Vagina (tissue), 2 donors: ENCODE measurements at places on chromosomes 4 and X.

DNA sequence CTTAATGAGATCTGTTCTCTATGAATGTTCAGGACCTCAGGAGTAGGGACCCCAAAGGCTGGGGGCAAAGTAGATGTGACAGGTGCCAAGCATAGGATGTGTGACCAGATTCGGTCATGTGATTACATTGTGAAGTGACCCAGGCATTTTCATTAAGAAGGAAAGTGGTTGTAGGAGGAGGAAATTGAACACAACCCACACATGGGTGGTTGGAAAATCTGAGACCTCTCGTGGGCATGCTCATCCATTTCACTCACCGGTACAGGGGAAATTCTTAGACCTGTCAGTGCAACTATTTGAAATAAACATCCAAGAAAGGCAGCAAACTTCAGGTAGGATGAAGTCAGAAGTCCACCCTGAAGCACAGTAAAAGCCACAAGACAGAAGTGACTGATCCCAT is 43.5 kb upstream of the CD99 start:
- DNase-seq: no peak

DNA sequence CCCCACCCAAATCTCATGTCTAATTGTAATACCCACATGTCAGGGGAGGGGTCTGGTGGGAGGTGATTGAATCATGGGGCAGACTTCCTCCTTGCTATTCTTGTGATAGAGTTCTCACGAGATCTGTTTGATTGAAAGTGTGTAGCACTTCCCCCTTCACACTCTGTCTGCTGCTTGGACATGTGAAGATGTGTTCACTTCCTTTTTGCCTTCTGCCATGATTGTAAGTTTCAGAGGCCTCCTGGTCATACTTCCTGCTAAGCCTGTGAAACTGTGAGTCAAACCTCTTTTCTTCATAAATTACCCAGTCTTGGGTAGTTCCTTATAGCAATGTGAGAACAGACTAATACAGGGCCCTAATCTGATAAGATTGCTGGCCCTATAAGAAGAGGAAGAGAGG is 1514.8 kb downstream of the RPA4 start:
- no peak for DNase-seq

- no peak for DNase-seq
Measured at GRCh38 chr4:52982946-52983340, 120.8 kb downstream of the RASL11B start.

GRCh38 chr4:1523907-1524636 is 117.8 kb upstream of the NKX1-1 start:
- no peak for DNase-seq

- no peak for DNase-seq
Measured at GRCh38 chr4:185640811-185641675, 105.7 kb upstream of the PDLIM3 start.

- DNase-seq: no peak
Measured at GRCh38 chrX:22268706-22269105, 4.0 kb upstream of the CBLL2 start.

- no peak for DNase-seq
Measured at GRCh38 chr4:176436293-176436973, 116.7 kb downstream of the SPCS3 start.

GRCh38 chrX:48703642-48704481 is 7.3 kb downstream of the SUV39H1 start:
- DNase-seq: no peak

- DNase-seq: no peak
Measured at GRCh38 chr4:95157596-95157995, 391.2 kb downstream of the UNC5C start.

DNA sequence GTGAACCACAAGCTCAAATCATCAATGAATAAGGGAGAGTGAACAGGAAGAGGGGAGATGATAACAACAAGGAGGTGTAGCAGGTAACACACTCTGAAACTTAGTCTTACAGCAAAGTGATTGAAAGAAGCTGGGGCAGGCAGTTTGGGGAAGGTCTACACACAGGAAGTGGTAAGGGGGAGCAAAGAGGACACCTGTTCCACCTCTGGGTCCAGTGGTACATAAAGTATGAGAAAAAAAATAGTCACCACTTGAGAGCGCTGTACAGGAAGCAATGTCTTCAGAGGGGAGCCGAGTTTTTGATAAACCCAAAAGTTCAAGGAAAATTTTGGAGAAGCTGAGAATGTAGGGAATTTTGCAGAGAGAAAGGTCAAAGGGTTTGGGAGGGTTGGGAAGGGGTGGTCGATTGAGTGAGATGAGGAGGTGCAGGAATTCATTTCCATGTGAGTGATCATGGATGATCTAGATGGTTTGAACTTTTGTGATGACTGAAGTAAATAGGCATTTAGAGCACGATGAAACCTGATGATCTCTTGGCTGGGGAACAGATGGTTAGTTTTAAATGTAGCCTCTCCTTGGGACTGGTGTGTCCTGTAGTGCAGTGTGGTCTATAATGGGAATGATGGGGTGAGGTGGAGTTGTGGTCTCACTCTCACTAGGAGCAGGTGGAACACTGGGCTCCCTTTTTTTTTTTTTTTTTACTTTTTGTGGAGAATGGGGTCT is 142.0 kb downstream of the RBMX2 start:
- no peak for DNase-seq

DNA sequence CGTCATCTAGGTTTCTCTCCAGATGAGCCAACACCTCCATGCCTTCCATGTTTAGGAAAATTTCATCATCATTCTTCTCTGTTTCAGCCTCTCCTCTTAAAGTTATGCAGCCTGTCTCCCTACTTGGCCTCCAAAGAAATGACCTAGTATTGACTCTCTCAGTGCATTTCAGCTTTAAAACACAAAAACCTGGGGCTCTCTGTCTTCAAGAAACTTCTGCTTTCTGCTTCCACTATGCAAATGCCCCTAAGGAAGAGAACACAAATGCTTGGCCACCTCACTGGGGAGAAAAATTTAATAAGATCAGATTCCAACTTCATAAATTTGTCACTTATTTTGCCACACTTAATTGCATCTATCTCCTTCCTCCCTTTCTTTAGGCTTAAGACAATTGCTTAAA is 93.3 kb downstream of the GPRIN3 start:
- DNase-seq: no peak

- no peak for DNase-seq
Measured at GRCh38 chr4:156614536-156614935, 357.1 kb downstream of the PDGFC start.

DNA sequence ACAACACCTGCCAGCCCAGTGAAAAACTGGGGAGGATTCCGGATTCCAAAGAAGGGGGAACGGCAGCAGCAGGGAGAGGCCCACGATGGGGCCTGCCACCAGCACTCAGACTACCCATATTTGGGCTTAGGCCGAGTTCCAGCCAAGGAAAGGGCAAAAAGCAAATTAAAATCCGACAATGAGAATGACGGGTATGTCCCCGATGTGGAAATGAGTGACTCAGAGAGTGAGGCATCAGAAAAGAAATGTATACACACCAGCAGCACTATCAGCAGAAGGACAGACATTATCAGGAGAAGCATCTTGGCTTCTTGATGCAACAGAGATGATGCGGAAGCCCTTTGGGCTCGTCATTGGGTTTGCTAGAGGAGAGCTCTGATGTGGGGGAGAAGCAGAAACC is 62.4 kb downstream of the JADE1 start:
- DNase-seq: no peak

DNA sequence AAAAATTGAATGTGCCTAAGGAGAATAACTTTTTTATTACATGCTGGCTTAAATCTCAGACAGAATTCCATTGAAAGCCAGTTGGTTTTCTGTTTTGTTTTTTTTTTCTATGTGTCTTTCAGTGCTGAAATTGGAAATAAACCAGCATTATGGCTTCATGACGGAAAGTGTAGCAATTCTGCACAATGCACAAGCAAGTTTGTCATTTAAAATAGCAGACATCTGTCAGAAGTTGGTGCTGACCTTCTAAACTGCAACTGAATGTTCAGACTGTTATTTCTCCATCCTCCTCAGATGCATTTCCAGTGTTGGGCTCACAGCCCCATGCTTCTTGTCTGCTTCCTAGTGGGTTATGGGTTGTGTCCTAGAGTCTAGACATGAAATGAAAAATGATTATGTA is 107.2 kb upstream of the LIMCH1 start:
- DNase-seq: no peak

GRCh38 chr4:26140150-26140898 is 180.5 kb upstream of the RBPJ start:
- no peak for DNase-seq

DNA sequence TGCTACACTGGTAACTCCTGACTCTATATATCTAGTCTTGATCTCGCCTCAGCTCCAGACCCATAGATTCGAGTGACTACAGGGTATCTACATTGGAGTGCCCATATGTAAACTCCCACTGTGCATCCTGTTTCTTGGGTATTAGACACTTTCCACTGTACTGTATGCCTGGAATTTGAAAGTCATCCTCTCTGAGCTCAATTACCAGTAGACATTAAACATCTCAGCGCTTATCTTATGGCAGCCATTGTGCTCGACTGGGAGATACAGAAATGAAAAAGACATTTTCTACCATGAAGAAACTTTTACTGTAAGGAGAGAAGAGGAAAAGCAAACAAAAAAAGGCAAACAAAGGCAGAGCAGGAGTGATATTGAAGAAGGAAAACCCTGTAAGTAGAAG is 151.9 kb upstream of the JADE1 start:
- no peak for DNase-seq

DNA sequence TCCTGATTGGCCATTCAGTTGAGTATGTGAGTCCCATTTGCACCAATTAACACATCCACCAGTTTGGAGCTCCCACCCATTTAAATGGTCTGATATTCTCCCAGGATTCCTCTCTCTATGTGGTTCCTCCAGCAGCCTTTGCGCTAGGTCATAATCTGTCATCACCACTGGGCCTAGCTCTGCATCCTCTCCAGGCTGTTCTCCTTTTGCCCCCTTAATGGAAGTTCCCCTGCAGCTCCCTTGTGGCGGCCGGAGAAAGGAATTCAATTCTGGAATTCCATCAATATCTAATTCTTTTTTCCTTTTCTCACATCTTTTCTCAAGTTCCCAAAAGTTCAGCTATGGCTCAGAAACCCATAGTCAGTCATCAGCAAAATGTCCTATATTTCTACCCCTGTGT is 2184.4 kb upstream of the AGA start:
- DNase-seq: no peak

- DNase-seq: no peak
Measured at GRCh38 chr4:72311291-72311690, 257.7 kb downstream of the ADAMTS3 start.

GRCh38 chr4:101160792-101161592 is 186.3 kb downstream of the PPP3CA start:
- no peak for DNase-seq

GRCh38 chr4:113553082-113553481 is 208.5 kb downstream of the CAMK2D start:
- no peak for DNase-seq

GRCh38 chr4:53986062-53986461 is 78.3 kb downstream of the CHIC2 start:
- DNase-seq: no peak

GRCh38 chr4:173169178-173169427 is 492 bp downstream of the GALNT7 start:
- no peak for DNase-seq

- no peak for DNase-seq
Measured at GRCh38 chrX:47723083-47723482, 64.1 kb upstream of the UXT start.

GRCh38 chrX:150731795-150732194 is 38.6 kb downstream of the MTMR1 start:
- DNase-seq: no peak

DNA sequence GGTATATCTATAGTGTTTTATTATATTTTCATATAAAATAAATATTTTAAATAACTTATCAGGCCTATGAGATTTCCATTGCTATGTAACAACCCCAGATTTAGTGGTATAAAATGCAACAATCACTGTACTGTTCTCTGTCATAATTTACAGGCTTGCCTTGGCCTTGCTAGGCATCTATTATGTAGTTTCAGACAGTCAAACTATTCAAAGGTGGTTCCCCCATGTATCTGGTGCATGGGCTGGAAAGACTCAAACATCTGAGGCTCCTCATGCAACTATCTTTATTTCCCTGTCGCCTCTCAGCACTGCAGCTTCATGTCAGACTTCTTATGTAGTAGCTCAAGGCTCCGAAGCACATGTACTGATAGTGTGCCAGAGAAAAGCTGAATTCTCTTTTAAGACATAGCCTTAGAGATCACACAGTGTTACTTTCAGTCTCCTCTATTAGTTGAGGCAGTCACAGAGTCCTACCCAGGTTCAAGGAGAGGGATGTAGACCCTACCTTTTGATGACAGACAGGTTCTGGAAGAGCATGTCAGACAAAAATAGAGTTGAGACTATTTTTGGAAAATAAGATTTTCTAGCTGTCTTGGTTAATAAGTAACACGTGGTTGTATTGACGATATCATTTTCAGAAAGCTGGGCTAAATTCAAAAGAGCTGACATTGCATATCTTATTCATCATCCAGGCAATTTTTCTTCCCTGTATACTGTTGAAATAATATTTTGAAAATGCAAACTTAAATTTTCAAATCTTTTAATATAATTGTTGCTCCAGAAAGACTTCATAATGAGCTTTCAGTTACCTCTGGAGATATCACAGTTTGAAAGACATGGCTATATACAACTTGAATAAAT is 19.4 kb downstream of the MTTP start:
- no peak for DNase-seq

GRCh38 chrX:134782796-134783195 is 124.5 kb upstream of the PLAC1 start:
- no peak for DNase-seq

DNA sequence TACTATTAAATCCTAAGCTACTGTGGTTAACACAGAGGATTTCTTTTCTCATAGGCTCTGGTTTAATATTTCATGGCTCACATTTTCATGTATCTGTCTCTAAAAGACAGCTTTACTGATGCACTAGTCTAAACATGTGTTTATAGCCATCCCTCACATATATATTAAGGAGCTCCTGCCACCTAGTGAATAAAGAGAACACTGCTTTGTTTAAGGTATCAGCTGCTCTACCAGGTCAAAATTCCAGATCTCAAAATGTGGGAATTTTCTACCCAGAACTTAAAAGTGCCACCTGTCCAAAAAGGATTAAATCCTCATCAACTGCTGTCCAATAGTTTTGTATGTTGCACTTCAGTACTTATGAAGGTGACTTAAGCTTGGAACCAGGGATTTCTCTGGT is 188.5 kb upstream of the TEX13C start:
- DNase-seq: no peak

DNA sequence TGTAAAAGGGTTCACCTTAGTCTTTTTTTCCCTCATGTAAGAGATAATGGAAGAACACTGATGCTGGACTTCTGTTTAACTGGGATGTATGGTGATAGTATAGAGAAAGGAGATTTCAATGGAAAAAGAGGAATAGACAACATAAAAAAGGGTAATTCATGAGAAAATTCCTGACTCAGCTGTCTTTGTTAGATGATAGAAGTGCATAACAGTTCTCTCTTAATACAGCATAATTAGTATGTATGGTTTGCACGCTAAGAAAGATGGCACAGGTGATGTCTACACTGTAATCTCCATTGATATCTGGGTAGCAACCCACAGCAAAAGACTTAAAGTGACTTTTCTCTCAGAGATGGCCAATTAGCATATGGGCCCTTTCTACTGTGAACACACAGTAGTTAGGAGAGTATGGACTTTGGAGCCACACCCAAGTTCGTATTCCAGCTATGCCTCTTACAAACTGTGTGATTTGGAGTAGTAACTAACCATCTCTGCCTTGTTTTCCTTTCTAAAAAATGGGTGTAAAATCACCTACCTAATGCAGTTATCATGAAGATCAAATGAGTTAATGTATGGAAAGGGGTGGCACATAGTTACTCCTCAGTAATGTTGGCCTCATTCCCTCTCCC is 149.3 kb downstream of the PDE5A start:
- no peak for DNase-seq

GRCh38 chrX:148976571-148977400 is 476.4 kb downstream of the AFF2 start:
- DNase-seq: no peak
